ENCODE measurements at places on chromosomes 2 and 18.

DNA sequence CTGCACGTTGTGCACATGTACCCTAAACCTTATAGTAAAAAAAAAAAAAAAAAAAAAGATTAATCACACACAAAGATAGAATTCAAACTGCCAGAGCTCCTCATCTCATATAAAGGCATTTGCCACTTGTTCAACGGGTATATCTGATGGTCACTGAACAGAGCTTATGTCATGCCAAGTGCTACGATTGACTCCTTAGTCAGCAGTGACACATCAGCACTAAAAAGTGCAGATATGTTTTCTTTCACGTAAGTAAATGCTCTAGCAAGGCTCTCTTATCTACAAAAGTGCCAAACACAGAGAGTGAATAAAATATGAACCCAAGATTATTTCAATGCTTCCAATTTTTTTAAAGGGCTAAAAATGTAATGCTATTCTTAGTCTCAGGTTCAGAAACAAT is 1.1 kb downstream of the LMAN1 start:
- DNase-seq, result peak; percentile 50

DNA sequence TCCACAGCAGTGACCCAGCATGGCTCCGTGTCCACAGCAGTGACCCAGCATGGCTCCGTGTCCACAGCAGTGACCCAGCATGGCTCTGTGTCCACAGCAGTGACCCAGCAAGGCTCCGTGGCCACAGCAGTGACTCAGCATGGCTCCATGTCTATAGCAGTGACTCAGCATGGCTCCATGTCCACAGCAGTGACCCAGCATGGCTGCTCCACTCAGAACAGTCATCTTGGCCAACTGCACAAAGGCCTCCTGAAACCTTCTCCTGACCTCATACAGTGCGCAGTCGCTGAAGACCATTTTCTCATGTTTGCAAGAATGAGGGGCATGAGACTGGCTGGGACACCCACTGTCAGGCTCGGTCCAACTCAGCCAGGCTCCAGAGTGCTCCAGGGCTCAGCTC is 333.4 kb upstream of the RAB6C start:
- DNase-seq, result no peak

DNA sequence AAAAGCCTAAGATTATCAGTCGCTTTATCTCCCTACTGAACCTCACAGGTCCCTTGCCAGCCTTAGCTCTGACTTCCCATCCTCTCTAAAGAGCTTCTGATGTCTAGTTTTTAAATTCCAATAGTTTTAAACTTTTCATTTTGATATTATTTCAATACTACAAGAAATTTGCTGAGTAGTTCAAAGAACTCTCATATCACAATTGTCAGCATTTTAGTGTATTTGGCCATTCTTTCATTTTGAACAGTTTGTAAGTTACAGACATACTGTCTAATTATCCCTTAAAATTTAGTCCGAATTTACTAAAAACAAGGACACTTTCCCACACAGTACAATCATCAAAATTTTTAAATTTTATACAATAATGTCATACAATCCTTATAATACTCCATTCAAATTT is 666.8 kb upstream of the SETBP1 start:
- DNase-seq, result no peak

DNA sequence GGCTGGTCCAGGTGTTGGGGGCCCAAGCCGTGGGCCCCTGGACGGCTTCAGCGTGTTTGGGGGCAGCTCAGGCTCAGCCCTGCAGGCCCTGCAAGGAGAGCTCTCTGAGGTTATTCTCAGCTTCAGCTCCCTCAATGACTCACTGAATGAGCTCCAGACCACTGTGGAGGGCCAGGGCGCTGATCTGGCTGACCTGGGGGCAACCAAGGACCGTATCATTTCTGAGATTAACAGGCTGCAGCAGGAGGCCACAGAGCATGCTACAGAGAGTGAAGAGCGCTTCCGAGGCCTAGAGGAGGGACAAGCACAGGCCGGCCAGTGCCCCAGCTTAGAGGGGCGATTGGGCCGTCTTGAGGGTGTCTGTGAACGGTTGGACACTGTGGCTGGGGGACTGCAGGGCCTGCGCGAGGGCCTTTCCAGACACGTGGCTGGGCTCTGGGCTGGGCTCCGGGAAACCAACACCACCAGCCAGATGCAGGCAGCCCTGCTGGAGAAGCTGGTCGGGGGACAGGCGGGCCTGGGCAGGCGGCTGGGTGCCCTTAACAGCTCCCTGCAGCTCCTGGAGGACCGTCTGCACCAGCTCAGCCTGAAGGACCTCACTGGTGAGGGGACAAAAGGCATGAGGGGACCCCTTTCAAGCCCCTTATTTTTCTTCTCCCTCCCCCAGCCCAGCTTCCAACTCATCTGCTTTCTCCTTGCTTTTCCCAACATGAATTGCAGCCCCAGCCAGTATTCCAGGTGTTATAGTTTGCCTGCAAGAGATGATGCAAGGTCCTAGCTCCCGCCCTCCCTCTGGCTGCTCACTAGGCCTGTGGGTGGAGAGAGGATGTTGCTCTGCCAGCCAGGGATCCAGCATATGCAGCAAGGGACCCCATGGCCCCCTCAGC is 2.9 kb upstream of the KHK start:
- DNase-seq, result no peak

DNA sequence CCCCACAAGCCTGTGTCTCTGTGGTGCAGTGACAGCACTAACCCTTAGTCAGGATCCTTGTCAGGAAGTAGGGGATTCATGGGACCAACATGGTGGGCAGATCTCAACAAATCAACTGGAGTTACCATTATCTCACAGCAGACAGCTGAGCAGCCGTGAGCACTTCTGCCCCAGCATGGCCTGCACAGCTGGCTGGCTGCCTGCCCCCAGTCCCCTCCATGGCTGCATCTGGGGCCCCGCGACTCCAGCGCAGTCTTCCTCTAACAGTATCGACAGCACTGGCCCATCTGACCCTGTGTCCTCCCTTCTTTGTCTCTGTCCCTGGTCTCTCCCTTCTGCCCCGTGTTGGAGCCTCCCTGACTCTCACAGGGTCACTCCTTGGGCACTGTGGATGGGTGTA is 4.7 kb upstream of the ADCY3 start:
- no peak for DNase-seq

DNA sequence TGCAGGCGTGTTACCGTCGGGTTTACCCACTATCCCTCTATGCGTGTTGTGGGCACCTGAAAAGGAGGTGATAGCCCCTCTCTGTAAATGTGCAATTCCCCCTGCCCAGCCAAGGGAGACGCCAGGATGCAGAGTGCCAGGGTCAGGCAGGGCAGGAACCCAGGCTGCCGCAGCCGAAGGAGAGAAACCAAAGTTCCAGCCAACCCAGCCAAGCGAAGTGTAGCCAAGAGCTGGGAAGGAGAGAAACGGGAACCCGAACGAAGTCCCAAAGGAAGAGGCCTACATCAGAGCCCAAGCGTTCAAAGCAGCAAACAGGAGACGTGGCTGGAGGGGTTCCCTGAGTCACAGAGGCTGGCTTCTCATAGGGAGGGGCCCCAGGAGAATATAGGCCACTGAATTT is 24.2 kb upstream of the SPR start:
- DNase-seq, result no peak

DNA sequence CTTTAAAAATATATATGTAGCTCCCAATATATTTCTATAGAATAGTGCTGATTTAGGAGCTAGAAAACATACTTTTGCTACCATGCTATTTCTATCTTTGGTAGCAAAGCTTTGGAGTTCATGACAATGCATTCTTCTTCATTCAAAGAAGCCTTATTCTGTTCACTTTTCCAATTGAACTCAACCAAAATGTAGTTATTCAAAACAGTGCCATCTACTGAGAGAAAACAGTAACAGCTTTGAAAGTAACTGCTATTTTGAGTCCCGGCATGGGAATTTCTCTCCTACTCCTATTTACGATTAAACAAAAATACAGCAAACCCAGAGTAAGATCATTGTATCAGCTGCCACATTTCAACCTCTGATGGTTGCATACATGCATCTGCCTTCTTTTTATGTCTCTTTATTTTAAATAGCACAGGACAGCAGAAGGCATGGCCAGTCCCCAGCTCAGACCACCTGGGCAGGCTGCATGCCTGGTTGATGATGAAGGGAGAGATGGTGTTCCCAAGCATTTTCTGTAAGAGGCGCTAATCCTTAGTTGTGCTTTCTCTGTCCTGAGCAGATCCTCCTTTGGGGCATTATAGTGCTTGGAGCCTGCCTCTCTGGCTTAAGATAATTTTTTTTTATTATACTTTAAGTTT is 69.7 kb upstream of the SULT1C3 start:
- no peak for DNase-seq

DNA sequence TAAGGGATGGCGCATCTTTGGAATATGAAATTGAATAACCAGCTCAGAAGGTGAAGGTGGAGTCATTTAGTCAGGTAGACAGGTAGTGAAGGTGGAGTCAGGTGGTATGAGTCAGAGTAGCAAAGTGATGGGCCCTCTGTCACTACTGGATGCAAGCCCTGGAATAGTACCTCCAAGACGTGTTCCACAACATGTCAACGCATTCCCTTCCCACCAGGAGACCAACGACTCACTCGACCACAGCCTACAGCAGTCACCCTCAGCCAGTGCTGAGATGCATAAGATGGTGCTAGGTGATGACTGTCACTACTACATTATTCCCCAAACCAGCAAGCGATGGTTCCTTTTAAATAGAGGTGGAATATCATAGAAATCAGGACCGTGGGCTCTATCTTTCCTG is 6.8 kb downstream of the CPLX4 start:
- no peak for DNase-seq
